ENCODE measurements at places on chromosomes 1 and 21.

DNA sequence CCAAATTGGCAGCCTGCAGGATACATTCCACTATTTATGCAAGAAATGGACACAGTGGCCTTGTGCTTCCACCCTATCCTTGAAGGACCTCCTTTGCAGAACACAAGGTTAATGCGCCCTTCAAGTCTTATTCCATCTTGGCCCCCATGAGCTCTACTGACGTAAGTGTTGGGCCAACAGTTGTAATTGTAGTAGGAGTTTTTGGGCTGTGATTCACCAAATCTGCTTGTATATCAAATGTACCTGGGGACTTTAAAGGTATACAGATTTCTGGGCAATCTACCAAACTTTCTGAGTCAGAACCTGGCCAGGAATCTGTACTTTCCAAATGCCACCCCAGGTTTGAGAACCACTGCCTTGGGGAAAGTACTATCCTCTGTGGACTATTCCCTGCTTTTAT lies 100.9 kb upstream of the MARK1 start:
- DNase-seq: no peak

DNA sequence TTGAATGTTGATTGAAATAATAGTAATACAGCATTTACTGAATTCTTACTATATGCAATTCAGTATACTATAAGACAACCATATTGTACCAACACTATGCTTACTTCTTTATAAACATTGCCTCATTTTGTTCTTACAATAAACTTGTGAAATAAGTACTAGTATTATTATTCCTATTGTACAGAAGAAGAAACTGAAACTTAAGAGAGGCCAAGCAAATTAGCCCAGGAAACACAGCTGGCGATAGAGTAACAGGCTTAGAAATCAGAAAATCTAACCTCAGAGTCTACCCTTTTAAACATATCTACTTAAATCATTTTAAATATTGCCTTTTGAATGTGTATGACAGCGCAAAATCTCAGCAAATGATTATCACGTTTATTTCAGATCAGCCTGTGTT lies 41.7 kb downstream of the FASLG start:
- DNase-seq: no peak

GRCh38 chr1:35706846-35707600 lies 11.7 kb downstream of the C1orf216 start:
- DNase-seq: no peak

DNA sequence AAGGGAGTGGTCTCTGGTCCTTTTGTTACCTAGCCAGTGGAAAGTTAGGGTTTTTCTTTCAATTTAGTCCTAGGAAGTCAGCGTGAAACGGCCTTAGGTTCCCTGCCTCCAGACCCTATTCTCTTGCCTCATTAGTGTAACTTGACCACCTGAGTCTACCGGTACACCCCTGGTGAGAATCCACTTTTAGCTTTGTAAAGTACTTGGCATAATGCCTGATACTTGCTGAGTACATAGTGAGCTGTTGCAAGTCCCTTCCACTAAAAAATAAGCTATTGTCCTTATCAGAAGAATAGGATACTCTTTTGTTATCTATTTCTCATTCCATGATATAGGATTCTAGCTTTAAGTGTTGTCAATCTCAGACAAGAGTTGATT lies 228.8 kb downstream of the ST6GALNAC3 start:
- DNase-seq: no peak

DNA sequence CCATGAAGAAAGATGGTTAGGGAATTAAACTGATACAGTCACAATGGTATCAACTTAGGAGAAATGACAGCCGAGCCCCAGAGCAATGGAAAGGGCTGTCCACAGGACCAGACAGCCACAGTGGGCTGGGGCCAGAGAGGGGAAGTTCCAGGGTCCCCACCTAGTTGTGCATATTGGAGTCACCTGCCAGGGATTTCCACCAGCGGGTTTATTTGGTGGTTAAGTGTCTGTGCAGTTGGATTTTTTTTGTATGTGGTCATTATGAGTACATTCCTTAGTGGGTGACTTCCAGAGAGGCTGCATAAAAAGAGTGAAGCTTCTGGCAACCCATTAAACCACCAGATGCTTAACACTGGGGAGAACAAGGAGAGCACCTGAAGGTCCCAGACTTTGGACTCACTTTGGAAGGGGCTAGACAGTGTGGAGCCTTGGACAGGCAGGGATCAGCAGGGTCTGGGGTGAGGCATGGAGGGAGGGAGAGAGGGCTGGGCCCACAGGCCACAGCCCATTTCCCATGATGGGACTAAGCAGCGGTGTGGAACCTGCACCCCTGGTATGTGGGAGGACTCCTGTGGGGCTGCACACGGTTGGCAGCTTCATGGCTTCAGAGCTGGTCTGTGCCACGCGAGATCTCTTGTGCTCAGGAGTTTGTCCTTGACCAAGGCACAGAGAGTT lies 7.8 kb upstream of the PTTG1IP start:
- no peak for DNase-seq

DNA sequence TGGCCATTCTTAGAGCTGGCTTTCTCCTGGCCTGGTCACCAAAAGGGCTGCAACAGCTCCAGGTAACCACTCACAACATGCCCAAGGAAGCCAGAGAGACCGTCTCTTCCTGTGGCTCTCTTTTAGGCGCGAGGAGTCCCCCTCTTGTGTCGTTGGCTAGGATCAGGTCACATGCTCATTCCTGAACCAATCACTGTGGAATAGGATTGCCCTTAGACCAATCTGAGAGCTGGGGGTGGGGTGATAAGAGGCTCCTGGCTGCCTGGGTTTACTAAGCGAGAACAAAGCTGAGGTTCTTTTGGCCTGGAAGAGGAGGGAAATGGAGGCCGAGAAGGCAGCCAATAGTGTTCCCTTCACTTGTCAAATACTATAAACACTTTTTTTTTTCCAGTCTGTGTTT lies 452.1 kb upstream of the PROX1 start:
- DNase-seq: no peak

DNA sequence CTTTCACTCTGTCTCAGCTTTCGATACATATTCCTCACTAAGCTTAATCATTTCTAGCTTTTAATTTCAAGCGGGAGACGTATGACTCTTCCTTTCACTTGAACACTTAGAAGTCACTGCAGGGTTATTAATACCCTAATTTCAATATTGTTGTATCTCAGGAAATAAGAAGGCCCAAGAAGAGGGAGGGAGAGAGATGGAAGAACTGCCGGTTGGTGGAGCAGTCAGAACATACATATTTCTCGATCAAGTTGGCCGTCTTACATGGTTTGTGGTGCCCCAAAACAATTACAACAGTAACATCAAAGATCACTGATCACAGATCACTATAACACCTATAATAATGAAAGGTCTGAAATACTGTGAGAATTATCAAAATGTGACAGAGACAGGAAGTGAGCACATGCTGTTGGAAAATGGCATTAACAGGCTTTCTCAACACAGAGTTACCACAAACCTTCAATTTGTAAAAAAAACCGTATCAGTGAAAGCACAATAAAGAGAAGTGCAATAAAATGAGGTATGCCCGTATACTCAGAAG lies 145.4 kb upstream of the HP1BP3 start:
- no peak for DNase-seq

GRCh38 chr1:27726173-27727044 lies 648 bp downstream of the FAM76A start:
- DNase-seq: peak; percentile 70

GRCh38 chr1:200184196-200184595 lies 156.7 kb downstream of the NR5A2 start:
- peak; percentile 30 for DNase-seq

DNA sequence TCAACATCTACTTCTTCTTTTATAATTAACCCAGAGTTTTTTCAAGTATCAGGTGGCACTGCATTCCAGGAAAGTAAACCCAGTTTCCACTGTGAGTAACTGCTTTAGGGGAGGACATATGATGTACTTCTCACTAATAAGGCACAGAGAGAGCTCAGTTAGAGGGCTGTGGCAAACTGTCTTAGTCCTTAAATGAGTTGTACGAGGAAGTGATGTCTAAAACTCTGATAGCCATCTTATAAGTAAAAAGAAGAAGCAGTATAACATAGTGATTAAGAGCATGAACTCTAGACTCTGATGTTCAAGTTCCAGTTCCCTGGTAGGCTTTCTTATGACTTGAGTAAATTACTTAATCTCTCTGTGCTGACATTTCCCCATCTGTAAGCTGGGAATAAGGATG lies 58.7 kb upstream of the PTGS2 start:
- no peak for DNase-seq

DNA sequence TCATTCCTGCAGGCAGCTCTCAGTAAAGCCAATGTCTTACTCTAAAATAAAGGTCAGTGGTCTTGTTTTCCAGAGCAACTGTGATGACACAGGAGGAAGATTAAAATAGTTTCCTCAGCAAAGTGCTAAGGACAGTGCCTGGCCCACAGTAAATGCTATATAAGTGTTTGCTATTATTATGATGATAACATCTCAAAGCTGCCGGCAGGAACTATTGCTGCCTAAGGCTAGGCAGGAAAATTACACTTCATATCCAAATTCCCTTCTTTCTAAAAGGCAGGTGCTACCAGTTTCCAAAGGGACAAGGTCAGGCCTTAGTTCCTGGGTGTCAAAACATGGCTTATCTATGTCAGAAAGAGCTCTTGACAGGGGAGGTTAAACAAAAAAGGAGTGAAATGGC lies 401.3 kb downstream of the HHAT start:
- DNase-seq: no peak

GRCh38 chr1:227356620-227357146 lies 38.4 kb upstream of the CDC42BPA start:
- DNase-seq: no peak

- DNase-seq: no peak
These were observed 38.1 kb upstream of the GPR153 start for GRCh38 chr1:6298940-6299465.

- DNase-seq: no peak
These were observed 14.5 kb downstream of the AGPAT3 start for GRCh38 chr21:43879348-43880110.

- no peak for DNase-seq
These were observed 80.3 kb downstream of the SSBP3 start for GRCh38 chr1:54325703-54326461.

DNA sequence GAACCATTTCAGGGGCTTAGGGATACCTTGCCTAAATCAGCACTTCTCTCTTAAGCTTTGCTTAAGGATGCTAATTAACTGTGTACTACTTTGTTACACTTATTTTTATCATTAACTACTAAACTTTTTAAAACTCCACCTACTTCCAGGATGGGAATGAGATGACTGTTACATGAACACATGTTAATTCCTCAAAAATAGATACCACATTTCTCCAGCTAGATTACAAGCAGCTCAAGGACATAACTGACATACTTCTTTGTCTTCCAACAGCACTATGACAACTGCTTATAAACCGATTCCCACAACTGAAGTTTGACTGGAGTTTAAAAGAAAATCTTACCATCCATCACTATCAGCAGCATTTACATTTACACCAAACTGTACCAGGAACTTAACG lies 53.7 kb downstream of the TP53BP2 start:
- DNase-seq: no peak

DNA sequence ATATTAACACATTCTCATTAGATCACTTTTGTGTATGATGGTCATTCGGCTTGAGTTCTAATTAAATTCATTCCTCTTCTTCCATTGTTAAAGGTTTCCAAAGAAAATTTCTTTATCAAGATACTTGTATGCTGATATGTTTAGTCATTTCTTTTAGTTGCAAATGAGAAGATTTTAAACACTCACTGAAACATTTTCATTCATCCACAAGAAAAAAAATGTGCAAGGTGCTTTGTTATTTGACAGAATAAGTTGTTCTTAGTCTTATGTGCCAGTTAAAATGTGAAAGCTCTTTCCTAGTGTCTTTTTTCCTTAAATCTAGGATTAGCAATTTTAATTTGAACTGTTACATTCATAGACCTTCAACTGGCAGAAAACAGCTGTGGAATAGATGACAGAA lies 727.0 kb upstream of the NEGR1 start:
- DNase-seq: no peak

- DNase-seq: peak; percentile 19
These were observed 28.6 kb downstream of the KAZN start for GRCh38 chr1:14626869-14627607.

GRCh38 chr1:15153184-15153841 lies at the start of gene TMEM51:
TSS of gene TMEM51 (plus strand) at chr1:15153747. CDS start at chr1:15215088, 61,341 bp downstream.
- peak; percentile 28 for DNase-seq

GRCh38 chr21:44353191-44353970 lies at the start of gene TRPM2:
TSS of gene TRPM2 (plus strand) at chr21:44353621. CDS start at chr21:44353701, 80 bp downstream.
- no peak for DNase-seq

DNA sequence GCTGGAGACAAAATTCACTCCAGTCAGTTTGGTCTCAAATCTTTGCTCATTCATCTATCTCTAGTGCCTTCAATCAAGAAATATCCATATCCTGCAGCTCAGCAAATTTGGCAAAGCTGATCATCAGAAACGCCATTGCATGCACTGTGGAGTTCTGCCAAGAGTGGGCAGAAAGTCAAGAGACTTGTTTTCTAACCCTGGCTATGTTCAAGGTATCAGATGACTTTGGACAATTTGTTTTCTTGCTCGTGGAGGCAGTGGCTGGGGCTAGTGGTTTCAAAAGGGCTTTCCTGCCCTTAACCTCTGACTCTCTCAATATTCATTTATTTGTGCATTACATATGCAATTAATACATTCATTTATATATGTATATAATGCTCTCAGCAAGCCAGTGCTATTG lies 12.8 kb upstream of the LRRC52 start:
- no peak for DNase-seq

GRCh38 chr1:196877964-196878363 lies 9.9 kb upstream of the CFHR4 start:
- DNase-seq: no peak

DNA sequence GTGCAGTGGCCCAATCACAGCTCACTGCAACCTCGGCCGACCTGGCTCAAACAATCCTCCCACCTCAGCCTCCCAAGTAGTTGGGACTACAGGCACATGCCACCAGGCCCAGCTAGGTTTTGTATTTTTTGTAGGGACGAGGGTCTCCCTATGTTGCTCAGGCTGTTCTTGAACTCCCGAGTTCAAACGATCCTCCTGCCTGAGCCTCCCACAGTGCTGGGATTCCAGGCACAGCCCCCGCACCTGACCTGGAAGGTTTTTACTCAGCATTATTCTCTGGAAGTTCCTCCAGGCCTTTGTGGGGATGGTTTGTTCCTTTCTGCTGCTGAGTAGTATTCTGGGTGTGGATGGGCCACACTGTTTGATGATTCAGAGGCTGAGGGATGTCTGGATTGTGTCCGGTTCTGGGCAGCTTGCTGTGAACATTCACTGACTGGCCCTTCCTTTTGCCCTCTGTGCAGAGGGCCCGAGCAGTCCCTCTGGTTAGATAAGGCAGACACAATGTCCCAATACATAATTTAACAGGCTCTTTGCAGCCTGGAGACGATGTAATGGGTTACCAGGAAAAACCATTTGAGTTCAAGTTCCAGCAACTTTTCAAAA lies 6.0 kb upstream of the TRAPPC10 start:
- DNase-seq: no peak

GRCh38 chr1:156492591-156493080 lies 7.9 kb downstream of the MEF2D start:
- no peak for DNase-seq

DNA sequence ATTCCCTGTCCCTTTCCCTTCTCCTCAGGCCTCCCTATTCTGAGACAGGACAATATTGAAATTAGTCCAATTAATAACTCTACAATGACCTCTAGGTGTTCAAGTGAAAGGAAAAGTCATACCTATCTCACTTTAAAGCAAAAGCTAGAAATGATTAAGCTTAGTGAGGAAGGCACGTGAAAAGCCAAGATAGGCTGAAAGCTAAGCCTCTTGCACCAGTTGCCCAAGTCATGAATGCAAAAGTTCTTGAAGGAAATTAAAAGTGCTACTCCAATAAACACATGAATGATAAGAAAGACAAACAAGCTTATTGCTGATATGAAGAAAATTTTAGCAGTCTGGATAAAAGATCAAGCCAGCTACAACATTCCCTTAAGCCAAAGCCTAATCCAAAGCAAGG lies 3.8 kb upstream of the MAP3K21 start:
- DNase-seq: no peak
